ENCODE measurements at places on chromosomes 16 and 17. TPM values are rescaled to one million over a fixed set of nuclear protein-coding genes. Genes with fewer than 3 reads are reported as not detected.
A peak's percentile ranks its signal among the peaks of the same experiment; 100 is the strongest.

- DNase-seq: no peak
These were observed 3.8 kb downstream of the LITAFD start for GRCh38 chr16:8885674-8886592.

DNA sequence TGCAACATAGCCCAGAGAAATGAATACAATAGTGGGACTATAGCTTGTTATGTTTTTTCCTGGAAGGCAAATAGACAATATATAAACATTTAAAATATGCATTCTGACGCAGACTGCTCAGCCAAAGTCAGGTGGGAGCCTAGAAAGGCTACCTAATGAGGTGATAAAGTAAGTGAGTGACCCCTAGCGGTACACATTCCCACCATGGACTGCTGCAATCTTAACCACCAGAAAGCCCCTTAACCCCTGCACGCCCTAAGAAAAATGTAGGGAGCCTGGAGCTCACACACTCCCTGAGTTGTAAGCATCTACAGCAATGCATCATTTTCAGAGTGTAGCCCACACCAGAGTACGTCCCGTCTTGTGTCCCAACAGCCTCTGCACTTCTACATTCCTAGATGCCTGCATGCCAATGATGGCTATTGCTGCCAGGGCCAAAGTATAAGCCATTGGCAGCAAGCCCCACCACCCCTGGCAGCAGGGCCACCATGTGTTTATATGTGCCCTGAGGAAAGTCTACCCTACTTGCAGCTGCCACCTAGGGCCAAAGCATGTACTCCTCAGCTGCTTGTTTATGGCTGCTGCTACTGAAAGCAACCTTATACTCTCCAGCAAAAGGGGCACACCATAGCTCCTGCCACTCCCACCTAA lies 127.6 kb downstream of the KIF2B start:
- DNase-seq: no peak

- DNase-seq: no peak
These were observed 133.5 kb downstream of the SEC14L1 start for GRCh38 chr17:77274096-77274845.

- peak; percentile 26 for DNase-seq
These were observed 96.9 kb downstream of the C16orf78 start for GRCh38 chr16:49470513-49470991.

The TMEM132E gene
- 0.10 TPM for polyA plus RNA-seq

The THRA gene
- 85.0 TPM for polyA plus RNA-seq

The FBXL16 gene
- 0.75 TPM for polyA plus RNA-seq

The CHAD gene
- 4.5 TPM for polyA plus RNA-seq
